ENCODE measurements at places on chromosomes 5 and 9. TPM values are rescaled to one million over a fixed set of nuclear protein-coding genes. Genes with fewer than 3 reads are reported as not detected.

- H3K27ac ChIP-seq, result no peak overlapping the region
- no peak for DNase-seq
- H3K27me3 ChIP-seq, result peaks cover 2% of the 10 kb centered on the region
- H3K4me1 ChIP-seq, result no peaks in the 10 kb centered on the region
- H3K36me3 ChIP-seq, result no peaks in the 10 kb centered on the region
Observed at GRCh38 chr5:87946271-87946670, 322.4 kb downstream of the TMEM161B start.

- no peaks in the 10 kb centered on the region for H3K27me3 ChIP-seq
- H3K36me3 ChIP-seq, result peaks cover 28% of the 10 kb centered on the region
- DNase-seq, result no peak
- H3K4me3 ChIP-seq, result no peak overlapping the region
Observed at GRCh38 chr9:137786511-137786920, 91.1 kb upstream of the CACNA1B start.

GRCh38 chr9:5195463-5195862, 10.0 kb upstream of the INSL6 start:
- DNase-seq, result no peak
- no peaks in the 10 kb centered on the region for H3K27me3 ChIP-seq
- H3K27ac ChIP-seq, result no peak overlapping the region
- H3K36me3 ChIP-seq, result no peaks in the 10 kb centered on the region
- H3K4me3 ChIP-seq, result no peak overlapping the region

DNA sequence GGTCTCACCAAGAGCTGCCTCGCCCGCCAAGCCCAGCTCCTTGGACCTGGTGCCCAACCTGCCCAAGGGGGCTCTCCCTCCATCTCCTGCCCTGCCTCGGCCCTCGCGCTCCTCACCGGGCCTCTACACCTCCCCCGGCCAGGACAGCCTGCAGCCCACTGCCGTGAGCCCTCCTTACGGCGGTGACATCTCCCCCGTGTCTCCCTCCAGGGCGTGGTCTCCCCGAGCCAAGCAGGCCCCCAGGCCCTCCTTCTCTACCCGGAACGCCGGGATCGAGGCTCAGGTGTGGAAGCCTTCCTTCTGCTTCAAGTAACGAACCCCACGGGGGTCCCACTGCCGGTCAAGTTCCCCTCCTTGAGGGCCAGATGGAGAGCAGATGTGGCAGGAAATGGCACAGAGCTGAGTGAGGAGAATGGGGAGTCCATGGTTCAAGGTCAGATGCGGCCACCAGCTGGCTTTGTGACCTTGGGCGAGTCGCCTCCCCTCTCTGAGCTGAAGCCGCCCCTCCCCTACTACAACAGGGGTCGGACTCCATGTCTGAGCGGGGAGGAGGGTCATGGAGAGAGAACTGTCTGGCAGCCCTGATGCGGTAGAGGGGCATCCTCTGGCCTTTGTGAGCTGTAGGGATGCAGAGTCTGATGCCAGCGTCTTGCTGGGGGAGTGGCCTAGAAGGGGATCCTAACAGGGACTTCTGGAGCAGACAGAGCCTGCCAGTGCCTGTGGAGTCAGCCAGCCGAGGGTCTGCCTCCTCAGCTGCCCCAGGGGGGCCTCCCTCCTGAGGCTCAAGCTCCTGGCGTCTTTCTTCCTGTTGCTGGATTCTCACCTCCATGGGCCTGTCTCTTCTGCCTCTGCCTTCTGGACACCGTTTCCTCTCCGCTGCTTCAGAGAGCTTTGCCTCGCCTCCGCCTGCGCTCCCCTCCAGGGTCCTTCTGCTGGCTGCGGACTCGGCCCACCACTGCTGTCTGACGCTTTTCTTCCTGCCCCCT, 9.9 kb downstream of the SYNPO start:
- H3K36me3 ChIP-seq, result no peaks in the 10 kb centered on the region
- H3K27ac ChIP-seq, result no peak overlapping the region
- H3K27me3 ChIP-seq, result no peaks in the 10 kb centered on the region
- H3K4me1 ChIP-seq, result no peaks in the 10 kb centered on the region
- no peak overlapping the region for H3K4me3 ChIP-seq

FAM221B gene
- total RNA-seq, result not detected

All from activated CD4-positive, alpha-beta memory T cell treated with anti-CD3 and anti-CD28 coated beads for 36 hours (primary cell).